Colonic mucosa (tissue), 4 donors: ENCODE measurements at places on chromosomes 6 and 20.
A peak's percentile ranks its signal among the peaks of the same experiment; 100 is the strongest.

GRCh38 chr6:50961611-50962010, 142.9 kb downstream of the TFAP2B start:
- DNase-seq = no peak

- no peak for DNase-seq
These were observed 47.4 kb downstream of the AIG1 start for GRCh38 chr6:143107911-143108761.

- DNase-seq = no peak
These were observed 19.5 kb downstream of the NDUFAF4 start for GRCh38 chr6:96878143-96878542.

DNA sequence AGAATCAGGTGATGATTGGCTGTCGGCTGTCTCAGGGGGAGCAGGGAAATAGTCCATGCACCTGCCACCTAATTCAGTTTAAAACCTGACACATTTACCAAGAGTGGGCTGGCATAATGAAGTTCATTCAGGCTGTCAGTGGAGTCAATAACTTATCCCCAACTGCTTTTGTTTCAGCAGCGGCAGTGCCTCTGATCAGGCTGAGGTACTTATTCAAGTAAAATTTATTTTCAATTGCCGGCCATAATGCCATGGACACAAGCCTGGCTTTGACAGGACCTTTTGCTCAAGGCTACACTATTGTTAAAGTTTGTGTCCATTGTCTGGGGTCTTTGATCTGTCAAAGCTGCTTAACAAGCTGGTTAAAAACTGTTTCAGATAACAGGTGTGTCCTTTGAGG, 20.6 kb downstream of the OLIG3 start:
- DNase-seq = no peak

- no peak for DNase-seq
These were observed 7.9 kb downstream of the SDC4 start for GRCh38 chr20:45340236-45340847.

- DNase-seq = no peak
These were observed 875.9 kb downstream of the HACE1 start for GRCh38 chr6:103983860-103984259.

GRCh38 chr6:139540276-139540675, 165.8 kb upstream of the CITED2 start:
- DNase-seq = no peak

GRCh38 chr6:168016721-168017525, 19.5 kb downstream of the KIF25 start:
- DNase-seq = peak; percentile 14

DNA sequence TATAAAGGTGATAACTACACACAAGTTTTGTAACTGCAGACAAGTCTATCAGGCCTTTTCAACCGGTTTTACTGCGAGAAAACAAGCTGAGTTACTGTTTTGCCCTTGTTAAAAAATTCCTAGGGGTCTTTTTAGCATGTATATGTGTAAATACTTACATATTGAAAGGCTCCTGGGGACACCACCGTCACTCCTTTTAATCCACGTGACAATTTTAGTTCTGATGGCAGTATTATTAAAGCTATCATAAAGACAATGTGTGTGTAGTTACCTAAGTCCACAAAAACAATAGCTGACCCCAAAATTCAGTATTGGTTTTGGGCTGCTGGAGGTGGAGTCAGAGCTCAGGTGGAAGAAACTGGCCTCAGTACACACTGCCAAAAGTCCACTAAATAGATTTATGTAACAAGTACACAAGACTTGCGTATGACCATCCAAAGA, 41.3 kb upstream of the HFE start:
- no peak for DNase-seq
